ENCODE measurements at places on chromosomes 7 and 10.

GRCh38 chr10:86520871-86521677 lies 518 bp downstream of the WAPL start:
- peak; percentile 63 for DNase-seq

DNA sequence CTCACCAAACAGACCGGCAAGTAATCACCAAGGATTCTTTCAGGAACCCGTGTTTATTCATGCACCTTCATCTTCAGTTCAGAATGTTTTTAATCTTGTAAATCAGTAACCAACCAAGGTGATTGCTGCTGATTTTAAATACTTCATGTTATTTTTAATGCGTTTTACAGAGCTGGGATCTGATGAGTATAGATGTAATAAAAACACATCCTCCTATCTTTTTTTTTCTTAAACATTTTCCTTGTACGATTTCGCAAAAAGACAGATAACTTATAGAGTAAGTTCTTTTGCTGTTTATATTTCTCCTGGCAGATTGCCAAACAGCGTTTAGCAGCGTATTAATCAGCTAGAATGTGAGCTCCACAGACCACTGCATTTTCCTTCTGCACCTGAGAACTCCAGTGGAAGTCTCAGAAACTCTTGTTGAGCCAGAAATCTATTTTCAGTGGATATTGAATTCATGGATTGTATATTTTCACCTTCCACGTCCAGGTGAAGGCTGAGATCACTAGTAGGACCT lies 397.8 kb upstream of the NRP1 start:
- DNase-seq = no peak

DNA sequence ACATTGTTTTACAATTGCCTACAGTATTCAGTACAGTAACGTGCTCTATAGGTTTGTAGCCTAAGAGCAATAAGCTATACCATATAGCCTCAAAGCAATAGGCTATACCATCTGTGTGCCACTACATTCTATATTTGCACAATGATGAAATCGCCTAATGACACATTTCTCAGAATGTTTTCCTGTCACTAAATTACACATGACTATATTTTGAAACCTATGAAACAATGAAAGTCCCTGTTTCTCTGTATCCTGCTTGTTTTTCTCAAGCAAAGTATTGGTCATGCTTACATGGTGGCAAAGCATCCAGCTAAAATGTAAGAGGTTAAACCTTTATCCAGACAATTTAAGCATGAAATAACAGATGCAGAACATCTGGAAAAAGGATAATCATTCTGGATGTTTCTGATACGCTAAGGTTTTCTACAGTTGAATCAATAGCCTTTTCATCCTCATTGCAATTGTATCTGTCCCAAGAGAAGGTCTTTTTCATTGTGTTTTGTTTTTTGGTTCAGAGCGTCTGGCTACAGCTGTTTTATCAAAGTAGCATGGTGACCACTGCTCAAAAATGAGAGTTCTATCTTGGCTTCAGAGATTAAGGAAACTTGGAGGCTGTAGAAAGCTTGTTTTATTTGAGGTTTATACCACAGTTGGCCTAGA lies 81.7 kb downstream of the CSTF2T start:
- no peak for DNase-seq

DNA sequence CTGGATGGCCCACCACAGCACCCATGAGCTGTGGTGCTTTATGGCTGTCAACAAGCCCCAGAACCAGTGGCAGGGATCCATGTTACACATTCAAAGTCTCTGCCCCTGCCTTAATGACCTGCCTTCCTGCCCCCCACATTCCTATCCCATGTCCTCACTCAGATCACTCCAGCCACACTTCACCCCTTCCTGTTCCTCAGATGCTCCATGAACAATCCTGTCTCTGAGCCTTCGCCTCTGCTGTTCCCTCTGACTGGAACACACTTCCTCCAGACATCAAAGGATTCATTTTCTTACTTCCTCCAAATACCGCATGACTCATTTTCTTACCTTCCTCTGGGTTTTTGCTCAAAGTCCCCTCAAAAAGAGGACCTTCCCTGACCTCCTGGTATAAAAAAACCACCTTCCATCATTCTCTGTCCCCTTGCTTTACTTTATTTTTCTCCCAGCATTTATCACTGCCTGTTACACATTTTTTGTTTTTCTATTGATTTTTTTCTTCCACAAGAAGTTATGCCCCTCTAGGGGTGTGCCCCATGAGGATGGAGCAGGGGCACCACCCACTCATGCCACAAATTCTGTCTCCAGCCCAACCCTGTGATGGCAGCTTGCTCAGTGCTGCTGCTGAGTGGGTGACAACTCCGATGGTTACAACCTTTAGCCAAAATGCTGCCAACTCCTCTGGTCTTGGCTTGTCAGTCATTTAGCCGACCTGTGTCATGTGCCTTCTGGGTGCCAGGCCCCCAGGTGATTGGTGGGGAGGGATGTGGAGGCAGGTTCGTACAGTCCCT lies 18.2 kb downstream of the COL13A1 start:
- DNase-seq = no peak

DNA sequence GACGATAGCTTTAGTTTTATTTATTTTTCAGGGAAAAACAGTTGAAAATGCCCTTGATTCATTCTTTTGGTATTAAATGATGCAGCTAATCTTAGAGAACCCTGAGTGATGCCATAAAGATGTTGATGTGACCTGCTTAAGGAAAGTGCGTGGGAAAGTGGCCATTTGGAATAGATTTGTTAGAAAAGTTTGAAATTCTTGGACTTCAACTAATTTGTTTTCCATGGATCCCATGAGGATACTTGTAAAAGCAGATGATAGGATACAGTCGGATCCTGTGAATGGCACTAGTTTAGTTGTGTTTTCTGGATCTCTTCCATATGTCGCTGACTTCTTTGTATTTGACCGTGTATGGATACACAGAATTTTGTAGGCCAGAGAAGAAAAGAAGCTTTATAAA lies 69.0 kb downstream of the SEPTIN7 start:
- DNase-seq = no peak

- DNase-seq = no peak
Measured at GRCh38 chr10:133166828-133167692, 7.0 kb downstream of the KNDC1 start.

- DNase-seq = no peak
Measured at GRCh38 chr7:573933-574381, 54.3 kb upstream of the PDGFA start.

DNA sequence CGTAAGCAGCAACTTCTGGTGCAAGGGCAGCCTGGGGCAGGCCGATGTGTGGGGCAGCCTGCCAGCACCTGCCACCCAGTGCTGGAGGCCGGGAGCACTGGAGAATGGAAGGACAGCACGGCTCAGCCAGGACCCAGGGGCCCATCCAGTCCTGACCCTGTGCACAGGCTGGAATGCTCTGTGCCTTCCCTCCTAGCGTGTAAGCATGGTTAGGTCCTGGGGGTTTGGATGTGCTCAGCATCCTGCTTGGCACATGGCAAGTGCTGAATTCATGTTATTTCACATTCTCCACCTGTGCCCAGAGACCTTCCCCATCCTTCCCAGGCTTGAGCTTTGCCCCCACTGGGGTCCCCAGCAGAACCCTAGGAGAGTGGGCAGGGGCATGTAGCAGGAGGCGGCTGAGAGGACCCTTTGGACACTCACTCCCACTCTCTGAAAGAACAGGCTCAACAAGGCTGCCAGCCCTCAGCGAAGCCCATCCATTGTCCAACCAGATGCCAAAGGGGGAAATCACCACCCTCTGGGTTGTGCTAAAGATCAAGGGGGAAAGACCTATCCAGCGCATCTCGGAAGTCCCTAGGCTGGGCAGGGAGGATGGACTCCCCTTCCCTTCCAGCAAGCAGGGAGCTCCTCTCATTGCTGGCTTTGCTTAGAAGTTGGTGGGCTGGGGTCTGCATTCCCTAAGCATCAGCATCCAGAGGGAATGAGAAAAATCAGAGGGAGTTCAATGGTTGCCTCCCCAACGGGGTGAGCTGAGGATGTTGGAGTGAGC lies 29.7 kb downstream of the ANXA8 start:
- DNase-seq = peak; percentile 12

- peak; percentile 35 for DNase-seq
Measured at GRCh38 chr7:105691680-105692564, 110.6 kb upstream of the EFCAB10 start.

- DNase-seq = no peak
Measured at GRCh38 chr10:69880301-69881081, 78.8 kb downstream of the COL13A1 start.

- DNase-seq = no peak
Measured at GRCh38 chr10:61163403-61163802, 219.4 kb upstream of the RHOBTB1 start.

DNA sequence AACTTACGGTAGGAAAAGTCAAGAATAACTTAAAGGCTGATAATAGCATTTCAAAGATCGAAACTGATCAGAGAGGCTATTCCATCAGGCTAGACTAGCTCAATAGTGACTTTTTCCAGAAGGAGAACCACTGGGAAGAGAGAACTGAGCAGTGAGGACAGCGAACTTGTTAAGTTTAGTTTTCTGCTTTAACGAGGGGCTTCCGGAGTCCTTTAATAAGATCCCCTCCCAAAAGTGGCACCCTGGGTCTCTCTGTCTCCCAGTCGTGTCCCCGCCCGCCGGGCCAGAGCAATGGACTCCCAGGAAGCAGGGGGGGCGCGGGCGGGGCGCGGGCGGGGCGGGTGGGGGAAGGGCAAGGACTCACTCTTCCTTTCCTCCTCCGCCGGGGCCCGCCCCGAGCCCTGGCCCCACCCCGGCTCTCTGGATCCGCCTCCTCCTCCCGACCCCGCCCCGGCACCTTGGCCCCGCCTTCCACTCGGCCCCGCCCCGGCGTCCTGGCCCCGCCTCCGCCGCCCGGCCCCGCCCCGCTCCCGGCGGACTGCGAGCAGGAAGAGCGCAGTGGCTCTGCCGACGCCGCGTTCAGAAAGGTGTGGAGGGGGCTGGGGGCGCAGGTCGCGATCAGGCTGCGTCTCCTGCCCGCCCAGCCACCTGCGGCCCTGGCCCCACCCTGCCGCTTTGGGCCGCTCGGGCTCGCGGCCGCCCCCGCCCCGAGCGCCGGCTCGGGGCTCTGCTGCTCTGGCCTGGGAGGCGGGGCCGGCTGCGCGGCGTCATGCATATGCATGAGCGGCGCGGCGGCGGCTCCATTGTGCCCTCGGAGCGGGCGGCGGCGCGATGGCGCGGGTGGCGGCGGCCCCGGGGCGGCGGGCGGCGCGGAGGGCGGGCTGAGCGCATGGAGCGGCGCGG lies at the start of gene ZMIZ2:
Gene ZMIZ2, plus strand, starts transcription at position 803 of the 903 bp plus-strand sequence. CDS start 7,403 bp downstream, outside the sequence.
- peak; percentile 97 for DNase-seq

GRCh38 chr7:5350174-5350463 lies 67.4 kb downstream of the SLC29A4 start:
- DNase-seq = no peak

GRCh38 chr7:25852939-25853271 lies 299.1 kb upstream of the NFE2L3 start:
- no peak for DNase-seq

DNA sequence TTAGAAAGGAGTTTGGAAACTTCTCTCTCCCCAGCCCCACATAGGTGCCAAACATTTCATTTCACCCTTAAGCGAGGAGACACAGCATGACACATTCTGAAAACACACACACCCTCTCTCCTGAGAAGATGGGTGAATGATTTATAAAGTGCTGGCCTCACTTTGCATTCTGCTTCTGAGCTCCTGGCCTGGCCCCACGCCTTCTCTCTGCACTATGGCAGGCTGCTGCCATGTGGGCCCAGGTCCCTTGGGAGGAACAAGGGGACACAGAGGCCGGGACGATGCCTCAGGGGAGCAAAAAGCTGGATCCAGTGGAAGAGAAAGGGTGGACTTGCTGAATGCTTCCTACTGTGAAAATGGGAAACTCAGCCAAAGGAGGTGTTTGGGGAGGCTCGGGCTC lies 56.0 kb downstream of the CPXM2 start:
- DNase-seq = peak; percentile 74

- DNase-seq = peak; percentile 100
Measured at GRCh38 chr7:66075590-66076461, at the start of gene ASL. ASL (plus strand) TSS chr7:66075819; CDS start chr7:66076082, 263 bp downstream.

Data from GM10248 (cell line).